Right kidney (tissue), 9 donors: ENCODE measurements at places on chromosomes 2 and 18.

DNA sequence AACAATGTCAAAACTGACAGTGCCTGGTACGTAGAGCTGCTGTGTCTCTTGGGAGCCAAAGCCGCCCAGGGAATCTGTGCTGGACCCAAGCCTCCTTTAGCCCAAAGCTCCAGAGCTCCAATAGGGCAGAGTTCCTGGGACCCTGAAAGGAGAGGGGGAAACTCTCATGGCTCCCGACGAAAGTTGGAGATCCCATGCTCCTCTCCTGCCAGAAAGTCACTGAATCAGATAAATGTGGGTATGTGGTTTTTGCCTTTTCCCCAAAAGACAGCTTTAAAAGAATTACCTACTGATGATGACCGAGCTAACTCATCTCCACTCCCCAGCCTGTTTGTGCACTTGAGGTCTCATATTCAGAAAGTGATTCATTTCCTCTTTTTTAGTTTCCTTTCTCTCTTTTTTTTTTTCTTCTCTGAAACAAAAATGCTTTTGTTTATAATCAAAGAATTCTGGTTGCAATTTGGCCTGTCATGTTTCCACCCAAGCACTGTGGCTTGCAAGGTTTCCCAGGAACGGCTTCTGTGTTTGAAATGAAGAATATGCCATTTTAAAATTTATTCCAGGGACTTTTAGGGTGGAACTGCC lies 14.1 kb upstream of the PMAIP1 start:
- no peak for DNase-seq

- DNase-seq: no peak
Observed at GRCh38 chr2:238875101-238875470, 27.2 kb downstream of the TWIST2 start.

- no peak for DNase-seq
Observed at GRCh38 chr2:108409768-108410167, 32.0 kb downstream of the SULT1C4 start.

- DNase-seq: no peak
Observed at GRCh38 chr18:79681484-79682387, 2.1 kb downstream of the CTDP1 start.

- no peak for DNase-seq
Observed at GRCh38 chr18:8847066-8847755, 141.9 kb downstream of the MTCL1 start.

GRCh38 chr18:44916429-44917207 lies 235.9 kb downstream of the SETBP1 start:
- no peak for DNase-seq

DNA sequence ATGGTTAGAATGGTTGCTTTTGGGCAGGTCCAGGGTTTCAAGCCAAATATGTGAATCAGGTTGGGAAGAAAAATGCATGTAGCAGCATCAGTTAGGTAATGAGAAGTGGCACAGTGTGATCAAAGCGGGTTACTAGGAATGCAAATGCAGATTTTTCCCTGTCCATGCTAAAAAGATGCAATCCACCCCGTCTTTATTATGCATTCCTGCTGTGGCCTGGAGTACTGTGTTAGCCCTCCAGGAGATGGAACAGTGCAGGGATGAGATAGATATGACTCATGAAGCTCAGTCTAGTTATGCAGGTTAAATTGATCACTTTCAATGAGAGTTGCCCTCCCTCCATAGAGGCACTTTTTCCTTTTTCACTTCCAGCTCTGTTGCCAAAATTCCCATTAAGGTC lies 283.8 kb downstream of the CTNNA2 start:
- DNase-seq: no peak

GRCh38 chr2:88216641-88217040 lies 46.5 kb downstream of the THNSL2 start:
- DNase-seq: no peak

DNA sequence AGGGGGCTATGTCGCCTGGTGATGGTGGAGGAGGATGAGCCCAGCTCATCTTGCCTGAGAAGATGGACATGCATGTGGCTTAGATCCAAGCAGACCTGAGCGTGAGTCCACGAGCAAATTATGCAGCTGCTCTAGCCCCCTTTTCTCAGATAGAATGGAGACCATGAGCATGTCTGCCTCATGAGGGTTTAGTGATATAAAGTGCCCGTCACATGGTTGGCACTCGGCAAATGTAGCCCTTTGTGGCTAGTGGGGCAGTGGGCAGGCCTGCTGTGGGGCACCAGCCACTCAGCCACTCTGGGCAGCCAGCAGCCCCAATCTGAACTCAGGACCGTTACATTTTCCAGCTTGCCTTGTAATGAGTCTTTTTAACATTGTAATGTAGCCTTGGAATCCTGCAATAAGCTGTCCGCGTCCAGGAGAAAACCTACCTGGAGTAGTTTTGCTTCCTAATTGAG lies 92.1 kb upstream of the HS6ST1 start:
- no peak for DNase-seq

DNA sequence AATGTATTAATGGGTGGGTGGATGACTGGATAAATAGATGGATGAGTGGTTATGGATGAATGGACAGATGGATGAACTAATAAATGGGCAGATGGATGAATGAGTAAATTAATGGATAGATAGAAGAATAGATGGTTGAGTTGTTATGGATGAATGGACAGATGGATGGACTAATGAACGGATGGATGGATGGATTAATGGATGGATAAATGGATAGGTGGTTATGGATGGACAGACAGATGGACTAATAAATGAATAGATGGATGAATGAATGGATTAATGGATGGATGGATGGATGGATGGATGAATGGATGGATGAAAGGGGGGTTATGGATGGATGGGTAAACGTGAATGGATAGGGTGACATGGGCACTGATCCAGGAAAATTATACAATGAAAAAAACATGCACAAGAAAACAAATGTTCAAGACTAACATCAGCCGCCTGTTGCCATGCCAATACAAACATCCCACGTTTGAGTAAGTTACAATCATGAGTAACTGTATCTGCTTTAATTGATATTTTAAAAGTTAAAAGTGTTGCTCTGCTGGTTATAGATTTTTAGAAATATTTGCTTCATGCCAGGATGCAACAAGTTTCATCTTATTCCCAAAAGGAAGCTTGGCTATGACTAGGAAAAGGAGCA lies 20.8 kb downstream of the PXDN start:
- no peak for DNase-seq

GRCh38 chr18:57311472-57311871 lies 40.9 kb upstream of the ST8SIA3 start:
- no peak for DNase-seq

- DNase-seq: no peak
Observed at GRCh38 chr2:124269348-124269747, 244.3 kb downstream of the CNTNAP5 start.

GRCh38 chr18:36821681-36822080 lies 7.1 kb downstream of the TPGS2 start:
- no peak for DNase-seq

DNA sequence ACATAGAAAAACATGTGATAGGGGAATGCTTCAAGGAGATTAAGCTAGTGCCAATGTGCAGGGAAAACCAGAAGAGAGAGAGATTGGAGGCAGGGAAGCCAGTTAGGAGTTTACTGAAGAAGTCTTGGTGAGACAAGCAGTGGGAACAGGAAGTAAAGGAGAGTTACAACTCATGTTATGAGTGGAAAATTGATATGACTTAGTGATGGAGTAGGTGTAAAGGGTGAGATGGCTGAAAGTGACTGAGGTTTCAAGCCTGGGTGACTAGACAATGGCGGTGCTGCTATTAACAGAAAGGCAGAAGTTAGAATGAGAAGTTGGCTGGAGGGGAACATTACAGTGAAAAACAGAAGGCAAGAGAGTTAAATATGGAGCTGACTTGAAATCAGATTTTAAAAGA lies 16.5 kb downstream of the DOK1 start:
- DNase-seq: no peak

GRCh38 chr2:1672738-1673137 lies 71.6 kb downstream of the PXDN start:
- DNase-seq: no peak

DNA sequence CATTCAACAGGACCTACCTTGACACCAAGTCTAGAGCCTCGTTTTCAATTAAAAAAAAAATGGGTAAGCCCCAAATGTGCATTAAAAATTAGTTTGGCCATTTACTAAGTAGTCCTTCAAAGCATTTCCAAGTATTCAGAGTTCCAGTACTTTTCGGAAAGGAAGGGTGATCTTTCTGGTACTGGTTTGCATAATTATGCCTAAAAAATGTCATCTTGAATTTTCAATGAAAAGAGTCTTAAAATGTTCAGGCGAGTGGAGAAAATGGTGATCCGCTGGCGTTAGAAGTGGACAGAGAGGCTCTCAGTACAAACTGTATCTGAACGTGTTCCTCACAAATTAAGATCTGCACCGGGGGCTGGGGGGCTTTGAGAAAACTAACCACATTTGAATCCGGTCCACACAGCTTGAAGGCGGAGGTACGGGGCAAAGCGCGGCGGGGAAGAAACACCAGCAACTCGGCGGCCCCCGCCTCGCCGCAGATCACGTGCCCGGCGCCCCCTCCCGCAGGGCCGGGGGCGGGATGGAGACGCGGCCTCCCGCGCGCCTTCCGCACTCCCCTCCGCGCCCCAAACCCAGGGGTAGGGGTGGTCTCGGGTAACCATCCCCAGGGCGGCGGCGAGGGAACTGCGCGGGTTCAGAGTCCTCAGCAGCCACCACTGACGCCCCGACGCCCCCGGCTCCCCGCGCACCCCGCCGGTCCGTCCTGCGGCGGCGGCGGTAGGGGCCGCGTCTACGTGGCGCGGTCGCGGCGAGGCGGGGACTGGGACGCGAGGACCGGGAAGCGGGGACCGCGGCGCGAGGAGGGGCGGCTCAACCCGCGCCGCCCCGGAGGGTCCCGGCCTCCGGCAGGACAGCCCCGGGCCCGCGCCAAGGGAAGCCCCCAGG lies 564 bp downstream of the LPIN2 start:
- DNase-seq: peak; percentile 89

GRCh38 chr2:39989888-39990287 lies 210.8 kb upstream of the THUMPD2 start:
- DNase-seq: no peak

DNA sequence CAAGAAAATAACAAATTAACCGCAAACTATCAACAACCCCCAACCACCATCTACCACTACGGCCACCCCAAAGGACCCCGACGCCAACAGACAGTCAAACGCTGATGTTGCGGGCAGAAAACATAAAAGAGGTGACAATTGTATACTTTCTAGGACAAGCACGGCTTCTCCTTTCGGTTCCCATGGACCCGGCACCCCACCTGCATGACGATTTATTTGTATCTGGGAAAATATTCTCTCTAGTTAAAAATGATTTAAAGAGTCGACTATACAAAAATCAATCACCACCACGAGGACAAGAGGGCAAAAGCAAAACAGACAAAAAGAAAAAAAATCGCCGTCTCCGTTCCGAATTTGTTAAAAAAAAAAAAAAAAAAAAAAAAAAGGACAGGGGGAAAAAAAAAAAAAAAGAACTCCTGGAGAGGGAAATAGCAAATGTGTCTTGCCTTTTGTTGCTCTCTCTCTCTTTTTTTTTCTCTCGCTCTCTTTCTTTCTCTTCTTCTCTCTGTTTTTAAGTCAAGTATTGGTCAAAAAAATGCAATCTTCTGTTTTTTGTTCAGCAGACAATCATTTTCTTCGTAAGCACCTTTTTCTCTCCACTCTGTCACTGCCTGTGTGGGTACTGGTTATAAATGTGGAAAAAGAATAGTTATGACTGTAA lies 3.6 kb downstream of the SIX3 start:
- DNase-seq: peak; percentile 22

DNA sequence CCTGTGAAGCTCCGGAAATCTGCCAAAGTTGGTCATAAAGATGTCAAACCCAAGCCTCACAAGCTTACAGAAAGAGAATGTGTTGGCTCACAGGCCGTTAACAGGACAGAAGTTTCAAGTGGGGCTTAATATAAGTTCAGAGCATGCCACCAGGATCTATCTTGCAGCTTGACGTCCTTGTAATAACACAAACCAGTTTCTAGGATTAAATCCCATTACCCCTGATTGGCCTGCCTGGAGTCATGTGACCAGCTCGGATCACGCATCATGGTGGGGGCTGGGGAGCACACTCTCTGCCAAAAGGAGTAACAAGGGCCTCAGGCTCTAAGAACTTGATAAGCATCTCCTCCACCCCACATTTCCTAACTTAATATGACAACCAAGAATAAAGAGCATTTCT lies 38.9 kb upstream of the SCG2 start:
- no peak for DNase-seq

- no peak for DNase-seq
Observed at GRCh38 chr2:201059961-201060755, 11.3 kb downstream of the HYCC2 start.

DNA sequence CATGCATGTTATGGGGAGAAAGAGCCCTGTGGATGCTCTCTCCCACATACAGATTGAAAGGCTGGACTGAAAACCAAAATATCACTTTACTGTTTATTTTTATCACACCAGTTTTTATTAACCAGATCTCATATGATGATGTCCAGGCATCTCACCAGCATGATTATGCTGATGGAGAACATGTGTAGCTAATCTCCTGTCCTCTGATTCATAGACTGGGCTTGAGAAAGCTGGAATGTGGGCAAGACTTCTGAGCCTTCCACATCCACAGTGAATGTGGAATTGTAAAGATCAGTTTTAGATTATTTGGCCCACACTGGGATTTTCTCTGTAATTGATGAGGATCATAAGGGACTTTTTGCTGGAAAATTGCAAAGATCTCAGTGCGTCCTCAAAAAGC lies 137.9 kb downstream of the ICOS start:
- no peak for DNase-seq

DNA sequence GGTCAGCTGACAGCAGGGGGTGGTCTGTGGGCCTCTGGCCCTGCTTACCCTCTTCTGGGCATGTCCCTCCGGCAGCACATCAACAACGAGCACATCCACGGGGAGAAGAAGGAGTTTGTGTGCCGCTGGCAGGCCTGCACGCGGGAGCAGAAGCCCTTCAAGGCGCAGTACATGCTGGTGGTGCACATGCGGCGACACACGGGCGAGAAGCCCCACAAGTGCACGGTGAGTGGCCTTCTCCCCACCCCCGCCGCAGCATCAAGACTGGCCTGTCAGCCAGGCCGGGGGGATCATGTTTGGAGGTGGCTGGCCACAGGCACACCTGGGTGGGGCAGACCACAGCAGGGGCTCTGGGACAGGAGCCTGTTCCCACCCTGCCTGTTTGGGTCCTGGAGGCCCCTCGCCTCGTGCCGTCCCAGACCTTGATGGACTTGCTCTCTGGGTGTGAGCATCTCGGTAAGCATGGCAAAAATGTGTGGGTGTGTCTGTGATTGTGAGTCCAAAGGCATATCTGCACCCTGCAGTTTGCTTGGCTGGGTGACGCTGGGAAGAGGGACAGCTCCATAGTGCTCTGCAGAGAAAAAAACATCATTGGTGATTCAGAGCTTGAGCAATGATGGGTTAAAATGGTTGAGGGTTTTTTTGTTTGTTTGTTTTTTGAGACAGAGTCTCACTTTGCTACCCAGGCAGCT lies 242.8 kb downstream of the GLI2 start:
- DNase-seq: no peak
